ENCODE measurements at places on chromosomes 7 and 10.
A peak's percentile ranks its signal among the peaks of the same experiment; 100 is the strongest.

- no peak for DNase-seq
These were observed 264.0 kb downstream of the ARL4A start for GRCh38 chr7:12951397-12951801.

DNA sequence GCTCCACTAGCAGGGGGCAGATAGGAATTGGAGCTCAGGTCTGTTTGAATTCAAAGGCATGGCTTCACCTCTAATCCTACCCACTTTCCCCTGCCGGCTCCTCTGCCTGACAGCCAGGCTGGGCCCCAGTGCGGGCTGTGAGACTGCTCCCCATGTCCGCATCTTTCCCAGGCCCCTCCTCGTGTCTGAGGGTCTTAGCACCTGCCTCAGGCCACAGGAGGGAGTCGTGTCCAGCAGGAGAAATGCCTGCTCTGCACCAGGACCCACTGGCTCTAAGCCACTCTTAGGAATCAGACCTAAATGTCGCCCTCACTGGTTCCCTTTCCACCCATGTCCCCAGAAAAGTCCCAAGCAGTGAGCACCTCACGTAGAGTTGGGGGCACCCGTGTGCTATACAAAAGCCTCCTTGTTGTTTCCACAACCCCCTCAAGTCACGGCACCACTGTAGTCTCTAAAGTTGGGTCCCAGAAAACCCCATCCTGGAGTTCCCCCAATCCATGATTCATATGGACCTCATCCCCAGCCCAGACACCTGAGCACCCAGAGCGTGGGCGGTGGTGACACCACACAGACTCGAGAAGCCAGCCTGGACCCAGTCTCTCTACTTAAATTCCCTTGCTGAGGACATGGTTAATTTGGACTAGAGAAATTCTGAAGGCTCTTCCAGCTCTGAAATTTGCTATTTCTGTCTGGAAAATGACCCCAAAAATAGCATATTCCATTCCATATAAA lies 466.4 kb upstream of the ZMIZ1 start:
- DNase-seq, result no peak

DNA sequence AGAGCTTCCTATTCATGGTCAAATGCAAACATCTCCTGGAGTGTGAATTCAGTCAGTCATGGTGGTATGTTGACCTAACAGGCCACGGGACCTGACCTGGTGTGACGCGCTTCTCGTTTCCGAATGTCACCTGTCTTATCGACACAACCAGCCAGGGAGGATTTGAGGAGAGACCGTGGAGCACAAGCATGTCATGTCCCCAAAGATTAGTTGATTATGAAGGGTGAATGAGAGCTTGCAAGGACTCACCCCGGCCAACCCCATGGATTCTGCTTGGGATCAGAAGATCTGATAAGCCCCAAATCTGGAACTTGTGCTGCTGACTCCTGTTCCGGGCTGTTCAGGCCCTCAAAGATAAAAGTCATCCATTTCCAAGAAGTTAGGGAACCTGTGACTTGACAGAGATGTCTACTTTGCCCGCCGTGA lies 10.5 kb downstream of the ADRA2A start:
- no peak for DNase-seq

DNA sequence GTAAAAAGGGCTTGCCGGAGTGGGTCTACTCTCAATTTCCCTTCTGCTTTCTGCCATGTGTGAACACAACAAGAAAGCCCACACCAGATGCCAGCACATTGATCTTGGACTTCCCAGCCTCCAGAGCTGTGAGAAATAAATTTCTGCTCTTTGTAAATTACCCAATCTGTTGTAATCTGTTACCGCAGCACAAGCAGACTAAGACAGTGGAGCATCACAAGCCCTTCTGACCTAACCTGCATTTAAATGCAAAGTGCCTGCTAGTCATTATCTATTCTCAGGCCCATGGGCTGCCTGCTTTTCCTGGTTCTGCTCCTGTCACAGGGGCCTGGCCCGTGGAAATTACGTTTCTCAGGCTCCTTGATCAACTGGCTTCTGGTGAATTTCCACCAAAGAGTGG lies 199.3 kb upstream of the AUTS2 start:
- no peak for DNase-seq

GRCh38 chr7:37770838-37771237 lies 77.6 kb upstream of the NME8 start:
- DNase-seq, result no peak

DNA sequence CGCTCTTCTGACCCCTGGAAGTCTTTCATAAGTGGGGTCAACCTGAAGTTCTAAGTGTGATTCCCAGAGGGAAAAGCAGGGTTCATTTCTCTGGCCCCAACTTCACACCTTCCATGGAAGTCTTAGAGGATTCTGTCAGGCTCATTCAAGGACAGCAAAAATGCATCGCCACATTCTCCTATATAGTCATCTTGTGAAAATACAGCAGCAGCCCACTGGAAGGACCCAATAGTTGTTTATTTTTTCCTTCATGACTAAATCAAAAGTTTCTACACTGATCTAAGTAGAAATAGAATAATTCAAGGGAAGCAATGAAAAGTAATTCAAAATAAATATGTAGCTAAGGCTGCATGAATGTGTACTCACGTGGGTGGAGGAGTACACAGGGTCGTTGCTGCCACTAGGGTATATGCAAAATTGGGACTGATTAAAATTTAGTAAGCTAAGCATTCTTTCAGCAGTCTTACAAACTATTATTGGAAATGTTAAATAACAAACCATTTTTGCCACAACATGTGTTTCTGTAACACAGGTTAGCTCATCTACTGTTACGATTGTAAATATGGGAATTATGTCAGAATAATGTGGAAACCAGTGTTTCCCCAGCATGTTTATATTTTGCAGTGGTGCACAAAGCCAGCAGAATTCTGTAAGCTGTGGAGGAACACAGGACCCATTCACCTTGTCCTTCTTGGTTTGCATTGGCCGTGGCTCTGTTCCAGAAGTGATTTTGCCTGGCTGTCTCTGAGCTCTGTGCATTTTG lies 33.5 kb downstream of the EEPD1 start:
- no peak for DNase-seq

- DNase-seq, result no peak
These were observed 55.3 kb downstream of the CPVL start for GRCh38 chr7:29090836-29091601.

GRCh38 chr10:108014902-108015177 lies 850.3 kb upstream of the SORCS1 start:
- no peak for DNase-seq

DNA sequence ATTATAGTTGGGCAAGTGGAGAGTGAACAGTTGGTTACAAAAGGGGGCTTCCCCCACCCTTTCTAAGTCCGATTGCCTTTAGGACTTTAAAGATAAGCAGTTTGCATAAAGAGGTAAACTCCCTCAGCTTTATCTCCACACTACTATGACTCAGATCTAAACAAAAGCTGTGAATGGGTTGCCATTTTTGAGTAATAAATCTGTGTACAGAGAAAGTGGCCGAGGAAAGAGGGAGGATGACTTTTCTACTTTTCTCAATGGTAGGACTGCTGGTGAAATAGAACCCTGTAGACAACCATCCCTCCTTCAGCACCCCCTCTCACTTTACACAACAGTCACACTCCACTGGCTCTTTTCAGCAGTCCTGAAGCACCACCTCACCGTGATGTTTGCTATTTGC lies 71.2 kb downstream of the DNMBP start:
- no peak for DNase-seq

- no peak for DNase-seq
These were observed 18.3 kb downstream of the CREB5 start for GRCh38 chr7:28430616-28431015.

DNA sequence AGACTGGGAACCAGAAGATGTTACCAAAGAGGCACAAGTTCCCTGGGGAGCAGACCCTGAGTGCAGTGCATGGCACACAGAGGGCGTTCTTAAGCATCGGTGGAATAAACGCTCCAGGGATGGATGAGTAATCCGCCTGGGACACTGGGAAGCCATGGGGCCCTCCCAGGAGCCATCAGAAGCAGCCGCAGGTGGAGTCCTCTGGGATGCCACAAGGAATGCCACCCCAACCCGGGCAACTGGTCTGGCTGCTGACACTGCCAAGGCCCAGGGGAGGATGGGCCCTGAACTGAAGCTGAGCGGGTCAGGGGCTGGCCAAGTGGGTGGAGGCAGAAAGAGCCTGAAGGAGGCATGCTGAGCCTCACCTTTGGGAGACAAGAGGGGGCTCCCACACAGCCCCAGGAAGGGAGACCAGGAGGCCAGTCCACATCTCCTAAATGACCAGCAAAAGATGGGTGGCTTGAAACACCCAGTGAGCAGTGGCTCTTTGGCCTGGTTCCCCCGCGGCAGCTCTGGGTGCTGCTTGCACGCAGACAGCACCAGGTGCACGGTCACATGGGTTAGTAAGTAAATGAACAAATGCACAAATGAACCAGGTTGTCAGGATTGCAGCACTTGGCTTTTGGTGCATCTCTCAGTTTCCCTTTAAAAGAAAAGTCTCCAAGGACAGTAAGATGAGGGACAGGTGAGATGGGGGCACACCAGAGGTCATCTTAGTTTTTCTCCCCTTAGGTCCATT lies 141.3 kb upstream of the ZMIZ1 start:
- no peak for DNase-seq

GRCh38 chr7:129258649-129259389 lies 34.0 kb downstream of the AHCYL2 start:
- no peak for DNase-seq

- no peak for DNase-seq
These were observed 469.9 kb downstream of the CCSER2 start for GRCh38 chr10:84798312-84798711.

DNA sequence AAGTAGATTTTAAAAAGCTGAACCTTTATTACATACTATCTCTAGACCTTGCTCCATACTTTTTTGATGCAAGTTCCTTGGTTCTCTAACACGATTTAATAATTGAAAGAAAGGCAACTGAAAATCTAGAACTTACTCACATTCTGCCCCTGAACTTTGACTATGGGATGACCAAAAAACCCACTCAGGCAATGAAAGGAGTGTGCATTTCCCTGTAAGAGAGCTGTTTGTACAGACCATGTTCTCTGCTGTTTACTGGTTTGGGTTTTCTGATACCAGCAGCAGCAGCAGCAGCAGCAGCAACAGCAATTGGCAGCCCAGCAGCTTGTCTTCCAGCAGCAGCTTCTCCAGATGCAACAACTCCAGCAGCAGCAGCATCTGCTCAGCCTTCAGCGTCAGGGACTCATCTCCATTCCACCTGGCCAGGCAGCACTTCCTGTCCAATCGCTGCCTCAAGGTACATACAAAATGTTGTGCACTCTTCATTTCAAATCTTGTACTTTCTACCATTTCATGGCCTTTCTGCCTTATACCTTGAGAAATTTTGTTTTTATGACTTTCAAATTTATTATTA lies 216.7 kb downstream of the FOXP2 start:
- DNase-seq, result no peak

DNA sequence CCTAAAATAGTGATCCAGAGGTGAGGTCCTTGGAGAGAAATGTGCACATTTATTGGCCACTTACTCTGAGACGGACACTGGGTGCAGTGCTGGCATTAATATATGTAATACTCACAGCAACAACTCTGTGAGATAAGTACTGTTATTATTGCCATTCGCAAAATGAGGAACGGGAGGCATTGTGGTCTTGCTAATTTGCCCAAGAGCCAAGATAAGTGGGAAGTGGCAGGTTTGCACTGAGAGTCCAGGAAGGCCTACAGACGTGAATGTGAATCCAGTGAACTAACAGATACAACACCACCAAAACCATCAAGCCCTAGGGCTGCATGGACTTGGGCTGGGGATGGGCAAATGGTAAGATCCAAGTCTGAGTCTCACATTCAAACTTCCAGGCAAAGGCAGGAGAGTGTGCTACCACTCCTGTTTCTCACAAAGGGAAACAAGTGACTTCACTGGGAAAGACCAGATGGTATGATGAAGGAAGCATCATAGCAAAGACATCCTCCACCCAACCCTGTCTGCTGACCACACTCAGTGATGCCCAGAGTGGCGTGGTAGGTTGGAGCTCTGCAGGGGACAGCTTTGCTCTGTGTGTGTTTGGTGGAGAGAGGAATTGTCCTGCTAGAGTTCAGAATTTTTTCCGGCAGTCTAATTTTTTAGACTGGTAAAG lies 19.2 kb downstream of the TMEM273 start:
- no peak for DNase-seq

GRCh38 chr10:13628661-13629060 lies 41.9 kb downstream of the PRPF18 start:
- DNase-seq, result no peak

DNA sequence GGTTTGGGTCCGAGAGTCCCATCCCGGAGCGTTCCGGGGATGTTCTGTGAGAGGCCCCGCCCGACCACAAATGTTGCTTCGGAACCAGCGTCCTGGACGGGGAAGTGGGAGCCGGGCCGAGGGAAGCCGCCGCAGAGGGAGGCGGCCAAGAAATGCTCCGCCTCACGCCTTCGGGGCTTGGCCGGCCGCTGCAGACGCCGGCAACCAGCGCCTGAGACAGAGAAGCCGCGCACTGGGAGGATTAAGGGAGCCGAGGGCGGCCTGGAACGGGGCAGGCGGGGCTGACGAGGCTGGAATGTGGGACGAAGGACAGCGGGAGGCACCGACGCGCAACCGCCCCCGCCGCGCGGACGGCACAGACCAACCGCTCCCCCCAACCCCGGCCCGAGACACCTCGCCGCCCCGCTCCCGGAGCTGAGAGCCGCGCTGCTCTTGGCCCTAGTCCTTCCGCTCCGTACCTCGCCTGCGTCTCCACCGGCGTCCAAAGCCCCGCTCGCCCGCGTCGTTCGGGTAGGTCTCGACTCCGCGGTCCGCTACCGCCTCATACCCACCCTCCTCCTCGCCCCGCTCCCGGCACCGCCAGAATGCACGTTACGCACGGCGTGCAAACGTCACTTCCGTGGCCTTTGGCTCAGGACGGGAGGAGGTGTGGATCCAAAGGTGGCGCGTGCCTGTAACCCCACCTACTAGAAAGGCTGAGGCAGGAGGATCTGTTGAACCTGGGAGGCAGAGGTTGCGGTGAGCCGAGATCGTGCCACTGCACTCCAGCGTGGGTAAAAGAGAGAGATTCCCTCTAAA lies 36.7 kb upstream of the KCTD7 start:
- DNase-seq, result peak; percentile 76

GRCh38 chr10:77125231-77125630 lies 512.4 kb downstream of the KCNMA1 start:
- DNase-seq, result no peak

GRCh38 chr7:37557571-37558209 lies 109.0 kb upstream of the ELMO1 start:
- no peak for DNase-seq

DNA sequence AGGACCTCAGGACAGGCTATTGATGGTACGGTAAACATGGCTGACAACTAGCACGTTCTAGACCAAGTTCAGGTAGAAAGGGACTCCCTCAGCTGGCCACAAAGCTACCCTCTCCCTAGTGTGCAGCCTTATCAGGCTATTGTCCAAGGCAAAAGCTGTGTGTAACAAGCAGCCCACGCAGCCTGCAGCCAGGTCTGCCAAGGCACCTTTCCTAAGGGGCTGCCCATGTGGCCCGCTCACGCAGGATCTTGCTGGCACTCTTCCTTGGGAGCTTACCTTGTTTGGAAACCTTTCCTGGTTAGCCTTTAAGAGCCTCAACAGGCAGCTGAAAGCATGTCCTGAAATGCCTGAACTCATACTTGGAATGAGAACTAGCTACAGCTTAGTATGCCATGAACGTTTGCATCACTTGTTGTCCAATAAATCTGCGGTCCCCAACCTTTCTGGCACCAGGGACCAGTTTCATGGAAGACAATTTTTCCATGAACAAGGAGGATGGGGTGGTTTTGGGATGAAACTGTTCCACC lies 51.7 kb downstream of the SYPL1 start:
- DNase-seq, result no peak

Measured in activated CD4-positive, CD25-positive, alpha-beta regulatory T cell (primary cell).